Adrenal gland (tissue), 19 donors: ENCODE measurements at places on chromosomes 7 and 10. TPM values are rescaled to one million over a fixed set of nuclear protein-coding genes. Genes with fewer than 3 reads are reported as not detected.

The CACNB2 gene
- total RNA-seq, result 4.3 TPM

The CYP2W1 gene
- 71.0 TPM for total RNA-seq

The ATRNL1 gene
- total RNA-seq, result 108 TPM

The UNCX gene
- not detected for total RNA-seq

The CRCP gene
- 31.8 TPM for total RNA-seq

The FAM131B gene
- total RNA-seq, result 0.10 TPM

The SEM1 gene
- 47.8 TPM for total RNA-seq

- peaks cover 9% of the 10 kb centered on the region for H3K4me1 ChIP-seq
- no peaks in the 10 kb centered on the region for H3K27me3 ChIP-seq
- no peak overlapping the region for H3K27ac ChIP-seq
- no peak for DNase-seq
- no peaks in the 10 kb centered on the region for H3K36me3 ChIP-seq
- H3K4me3 ChIP-seq, result no peak overlapping the region
Measured at GRCh38 chr7:107968449-107968848, 34.5 kb downstream of the LAMB1 start.

- H3K27me3 ChIP-seq, result no peaks in the 10 kb centered on the region
- no peak overlapping the region for H3K4me3 ChIP-seq
- H3K27ac ChIP-seq, result no peak overlapping the region
- H3K36me3 ChIP-seq, result no peaks in the 10 kb centered on the region
- H3K4me1 ChIP-seq, result no peaks in the 10 kb centered on the region
Measured at GRCh38 chr7:19522486-19522885, 186.4 kb downstream of the POLR1F start.

GRCh38 chr7:156063241-156063810, 251.1 kb upstream of the SHH start:
- DNase-seq, result no peak
- no peak overlapping the region for H3K4me3 ChIP-seq
- H3K27me3 ChIP-seq, result no peaks in the 10 kb centered on the region
- H3K36me3 ChIP-seq, result no peaks in the 10 kb centered on the region
- H3K27ac ChIP-seq, result no peak overlapping the region

- no peaks in the 10 kb centered on the region for H3K4me1 ChIP-seq
- no peak overlapping the region for H3K27ac ChIP-seq
- no peaks in the 10 kb centered on the region for H3K36me3 ChIP-seq
- H3K27me3 ChIP-seq, result peaks cover 3% of the 10 kb centered on the region
- no peak overlapping the region for H3K4me3 ChIP-seq
Measured at GRCh38 chr10:113806503-113806902, 47.4 kb downstream of the DCLRE1A start.

- H3K4me3 ChIP-seq, result peak overlapping the region; percentile 78
- peak overlapping the region; percentile 98 for H3K27ac ChIP-seq
- peaks cover 36% of the 10 kb centered on the region for H3K4me1 ChIP-seq
- H3K36me3 ChIP-seq, result no peaks in the 10 kb centered on the region
- no peaks in the 10 kb centered on the region for H3K27me3 ChIP-seq
- DNase-seq, result no peak
Measured at GRCh38 chr10:104337521-104337984, 712 bp downstream of the ITPRIP start.

- peak overlapping the region; percentile 73 for H3K4me3 ChIP-seq
- H3K27me3 ChIP-seq, result no peaks in the 10 kb centered on the region
- peaks cover 2% of the 10 kb centered on the region for H3K36me3 ChIP-seq
- peak; percentile 54 for DNase-seq
- H3K4me1 ChIP-seq, result peaks cover 8% of the 10 kb centered on the region
Measured at GRCh38 chr10:14953424-14954000, 384 bp downstream of the DCLRE1C start.

- peak; percentile 68 for DNase-seq
- no peaks in the 10 kb centered on the region for H3K27me3 ChIP-seq
- H3K4me3 ChIP-seq, result no peak overlapping the region
- no peaks in the 10 kb centered on the region for H3K36me3 ChIP-seq
- H3K4me1 ChIP-seq, result peaks cover 20% of the 10 kb centered on the region
- H3K27ac ChIP-seq, result peak overlapping the region; percentile 34
Measured at GRCh38 chr10:121088524-121088923, 237.4 kb downstream of the WDR11 start.

- DNase-seq, result no peak
- H3K4me1 ChIP-seq, result no peaks in the 10 kb centered on the region
- no peaks in the 10 kb centered on the region for H3K27me3 ChIP-seq
- H3K27ac ChIP-seq, result no peak overlapping the region
Measured at GRCh38 chr10:44067432-44067831, 317.5 kb downstream of the CXCL12 start.

- no peak for DNase-seq
- no peaks in the 10 kb centered on the region for H3K4me1 ChIP-seq
- H3K27ac ChIP-seq, result no peak overlapping the region
- H3K36me3 ChIP-seq, result no peaks in the 10 kb centered on the region
Measured at GRCh38 chr10:29559996-29560395, 74.8 kb downstream of the SVIL start.

DNA sequence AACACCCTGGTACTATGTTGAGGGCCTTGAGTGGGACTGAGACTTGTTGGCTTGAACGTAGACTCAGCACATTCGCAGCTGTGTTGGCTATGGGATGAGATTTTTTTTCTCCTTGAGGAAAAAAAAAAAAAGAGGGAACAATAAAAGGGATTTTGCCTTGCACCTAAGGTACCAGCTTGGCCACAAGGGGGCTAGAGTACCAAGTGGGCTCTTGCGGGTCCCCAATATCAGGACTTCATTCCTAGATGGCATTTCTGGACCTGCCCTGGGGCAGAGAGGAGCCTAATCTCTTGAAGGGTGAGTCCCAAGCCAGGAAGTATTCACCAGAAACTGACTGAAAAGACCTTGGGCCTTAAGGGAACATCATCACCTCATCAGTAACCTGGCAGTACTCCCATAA, 1083.6 kb upstream of the PHF14 start:
- no peaks in the 10 kb centered on the region for H3K4me1 ChIP-seq
- H3K4me3 ChIP-seq, result no peak overlapping the region
- H3K27ac ChIP-seq, result no peak overlapping the region
- H3K36me3 ChIP-seq, result no peaks in the 10 kb centered on the region

DNA sequence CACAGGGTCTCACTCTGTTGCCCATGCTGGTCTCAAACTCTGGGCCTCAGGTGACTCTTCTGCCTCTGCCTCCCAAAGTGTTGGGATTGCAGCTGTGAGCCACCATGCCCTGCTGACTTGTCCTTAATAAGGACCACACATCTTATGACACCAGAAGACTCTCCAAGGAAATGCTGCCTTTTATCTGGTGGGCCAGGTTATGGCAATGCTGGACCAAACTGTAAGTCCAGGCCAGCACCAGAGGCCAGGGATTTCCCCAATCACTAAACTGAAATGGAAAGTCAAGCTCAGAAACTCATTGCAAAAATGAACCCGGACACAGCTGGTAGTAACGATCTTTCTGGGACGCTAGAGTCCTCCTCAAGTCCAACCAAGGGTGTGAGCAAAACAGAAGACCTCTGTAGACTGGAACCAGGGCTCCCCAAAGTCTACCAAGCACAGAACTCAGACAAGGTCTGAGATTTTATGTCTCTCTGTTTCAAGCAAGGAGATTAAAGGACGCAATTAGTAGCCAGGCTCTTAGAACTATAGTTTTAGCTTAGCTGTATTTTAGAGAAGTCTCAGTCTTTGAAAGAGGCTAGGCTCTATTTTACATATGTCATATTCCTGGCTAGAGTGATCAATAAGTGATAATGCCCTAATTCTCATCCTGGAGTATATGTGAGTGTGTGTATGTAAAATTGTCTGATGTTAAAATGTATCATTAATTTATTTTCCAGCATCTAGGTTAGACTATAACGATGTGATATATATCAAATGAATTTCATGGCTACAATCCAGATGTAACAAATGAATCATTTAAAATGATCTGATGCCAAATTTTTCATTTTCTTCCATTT, 74.0 kb upstream of the ITGB1 start:
- H3K27ac ChIP-seq, result peak overlapping the region; percentile 46
- H3K4me3 ChIP-seq, result no peak overlapping the region
- H3K27me3 ChIP-seq, result no peaks in the 10 kb centered on the region
- no peak for DNase-seq

GRCh38 chr7:134028853-134029252, 98.3 kb upstream of the LRGUK start:
- DNase-seq, result no peak
- no peak overlapping the region for H3K4me3 ChIP-seq
- no peaks in the 10 kb centered on the region for H3K36me3 ChIP-seq

DNA sequence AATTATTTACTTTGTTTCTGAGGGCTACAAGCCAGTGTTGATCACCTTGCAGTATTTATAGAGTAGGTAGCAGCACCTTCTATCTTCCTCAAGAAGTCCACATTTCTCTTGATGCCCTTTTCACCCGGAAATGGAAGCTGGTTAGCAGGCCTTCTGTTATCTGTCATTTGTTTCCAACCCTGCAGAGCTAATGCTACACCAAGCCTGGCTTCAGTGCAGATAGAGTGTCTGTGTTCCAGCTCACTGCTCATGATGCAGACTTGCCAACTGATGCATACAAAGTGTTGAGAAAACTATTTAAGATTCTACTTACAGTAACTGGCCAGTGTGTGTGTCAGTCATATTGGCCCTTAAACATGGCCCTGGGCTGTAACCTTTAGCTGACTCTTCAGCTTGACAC, 301.0 kb downstream of the LHFPL3 start:
- H3K27me3 ChIP-seq, result no peaks in the 10 kb centered on the region
- DNase-seq, result no peak
- H3K36me3 ChIP-seq, result no peaks in the 10 kb centered on the region
- no peaks in the 10 kb centered on the region for H3K4me1 ChIP-seq
- no peak overlapping the region for H3K4me3 ChIP-seq

- no peak for DNase-seq
- H3K4me1 ChIP-seq, result no peaks in the 10 kb centered on the region
- H3K27me3 ChIP-seq, result peaks cover 8% of the 10 kb centered on the region
Measured at GRCh38 chr7:1419310-1419634, 40.0 kb downstream of the MICALL2 start.

- DNase-seq, result no peak
- H3K27me3 ChIP-seq, result no peaks in the 10 kb centered on the region
- no peak overlapping the region for H3K4me3 ChIP-seq
- H3K4me1 ChIP-seq, result no peaks in the 10 kb centered on the region
Measured at GRCh38 chr10:3339531-3339950, 167.0 kb upstream of the PITRM1 start.
